ENCODE measurements at places on chromosomes 12 and 14.
A peak's percentile ranks its signal among the peaks of the same experiment; 100 is the strongest.

GRCh38 chr12:40313928-40314327, 89.1 kb downstream of the LRRK2 start:
- DNase-seq: no peak

DNA sequence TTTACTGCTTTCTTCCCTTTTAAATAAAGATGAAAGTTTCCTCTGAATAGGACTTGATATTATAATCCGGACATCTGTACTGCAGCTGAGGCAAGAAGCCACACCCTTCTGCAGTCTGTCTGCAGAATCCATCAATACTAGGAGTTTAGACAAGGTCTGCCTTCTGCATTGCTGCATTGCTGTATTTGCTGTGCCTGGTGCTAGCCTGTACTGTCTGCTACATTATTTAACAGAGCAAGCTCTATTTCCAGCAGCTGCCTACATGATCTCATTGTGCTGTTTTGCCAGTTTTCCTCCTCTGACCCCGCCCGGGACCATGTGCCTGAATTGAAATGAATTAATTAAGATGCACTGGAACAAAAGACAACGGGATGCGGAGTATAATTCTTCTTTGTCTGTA, 1.7 kb downstream of the TUBA1A start:
- no peak for DNase-seq

DNA sequence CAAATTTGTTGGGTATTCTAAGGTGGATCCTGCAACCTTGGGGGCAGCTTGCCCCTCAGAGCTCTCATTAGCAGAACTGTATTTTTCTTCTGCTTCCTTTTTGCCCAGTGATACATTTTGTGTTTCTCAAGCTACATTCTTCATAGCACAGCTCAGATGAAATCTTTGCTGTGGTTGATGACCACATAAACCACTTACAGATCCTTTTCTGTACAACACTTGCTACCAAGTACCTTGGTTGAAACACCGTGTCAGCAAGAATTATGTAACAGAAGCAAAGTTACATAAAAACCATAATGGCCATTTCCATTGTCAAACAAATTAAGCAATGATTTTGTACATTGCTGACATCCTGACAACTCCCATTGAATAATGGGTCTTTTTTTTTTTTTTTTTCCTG, 9.7 kb upstream of the PLBD1 start:
- peak; percentile 69 for DNase-seq

DNA sequence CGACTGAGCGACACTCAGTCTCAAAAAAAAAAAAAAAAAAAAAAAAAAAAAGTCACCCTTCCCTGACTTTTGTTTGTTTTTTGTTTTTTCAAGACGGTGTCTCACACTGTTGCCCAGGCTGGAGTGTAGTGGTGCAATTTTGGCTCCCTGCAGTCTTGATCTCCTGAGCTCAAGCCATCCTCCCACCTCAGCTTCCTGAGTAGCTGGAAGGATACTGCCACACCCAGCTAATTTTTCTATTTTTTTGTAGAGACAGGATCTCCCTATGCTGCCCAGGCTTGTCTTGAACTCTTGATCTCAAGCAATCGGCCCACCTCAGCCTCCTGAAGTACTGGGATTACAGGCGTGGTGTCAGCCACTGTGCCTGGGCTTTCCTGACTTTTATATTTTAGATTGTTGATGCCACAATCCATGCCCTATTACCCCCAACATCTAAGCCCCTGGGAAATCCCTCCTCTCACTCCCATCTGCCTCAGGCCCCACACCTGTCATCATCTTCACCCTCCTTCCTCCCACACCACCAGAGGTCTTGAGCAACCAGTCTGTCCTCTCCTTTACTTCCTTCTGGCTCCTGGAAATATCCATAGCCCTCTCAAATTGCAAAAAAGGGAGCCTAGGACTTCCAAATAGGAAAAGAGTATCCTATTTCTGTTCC, 7.8 kb downstream of the IKZF4 start:
- DNase-seq: no peak

DNA sequence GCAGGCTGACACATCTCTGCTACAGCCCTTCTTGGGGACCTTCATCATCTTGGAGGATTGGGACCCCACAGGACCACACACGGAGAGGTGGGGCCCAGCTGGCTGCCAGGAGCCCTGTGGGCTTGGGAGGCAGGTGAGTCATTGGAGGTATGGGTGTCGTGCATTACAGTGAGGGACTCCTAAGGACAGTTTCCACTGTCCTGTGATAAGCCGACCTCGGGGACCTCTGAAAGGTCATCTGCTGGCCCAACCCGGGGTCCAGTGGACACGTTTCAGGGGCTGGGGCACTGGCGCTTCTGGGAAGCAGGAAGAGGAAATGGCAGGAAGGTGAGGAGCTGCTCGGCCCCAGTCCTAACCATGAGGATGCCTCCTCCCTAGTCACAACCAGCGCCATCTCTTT, 238.0 kb downstream of the BCL11B start:
- no peak for DNase-seq

DNA sequence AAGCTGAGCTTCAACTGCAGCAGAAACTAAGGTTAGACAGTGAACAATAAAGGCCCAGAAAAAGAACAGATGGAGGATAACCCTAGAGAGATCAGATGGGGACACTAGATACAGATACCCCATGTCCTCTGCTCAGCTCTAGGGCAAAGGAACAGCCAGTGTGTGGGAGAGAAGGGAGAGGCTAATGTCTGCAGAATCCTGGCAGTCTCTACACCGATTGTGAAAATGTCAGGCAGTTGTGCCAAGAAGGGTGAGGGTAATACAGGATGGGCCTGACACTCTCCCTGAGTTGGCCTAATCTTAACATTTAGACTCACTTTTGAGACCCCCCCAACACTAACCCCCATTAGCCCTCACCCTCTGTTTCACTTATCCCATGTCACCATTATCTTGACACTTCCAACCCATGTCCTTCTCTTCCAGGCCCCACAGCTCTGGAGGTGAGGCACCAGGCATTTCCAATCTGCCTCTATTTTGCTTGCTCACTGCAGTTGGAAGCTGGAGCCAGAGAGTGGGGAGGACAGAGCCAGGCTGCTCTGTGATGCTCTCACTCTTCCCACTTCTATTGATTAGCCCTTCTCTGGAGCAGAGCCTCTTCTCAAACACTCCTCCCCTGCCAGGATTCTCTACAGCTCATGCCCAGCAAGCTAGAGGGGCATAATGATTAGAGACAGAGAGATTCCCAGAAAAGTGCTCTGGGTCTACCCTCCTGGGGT, 3.0 kb upstream of the BLOC1S1 start:
- DNase-seq: no peak

- DNase-seq: no peak
Measured at GRCh38 chr14:71523630-71524319, 408.5 kb upstream of the RGS6 start.

DNA sequence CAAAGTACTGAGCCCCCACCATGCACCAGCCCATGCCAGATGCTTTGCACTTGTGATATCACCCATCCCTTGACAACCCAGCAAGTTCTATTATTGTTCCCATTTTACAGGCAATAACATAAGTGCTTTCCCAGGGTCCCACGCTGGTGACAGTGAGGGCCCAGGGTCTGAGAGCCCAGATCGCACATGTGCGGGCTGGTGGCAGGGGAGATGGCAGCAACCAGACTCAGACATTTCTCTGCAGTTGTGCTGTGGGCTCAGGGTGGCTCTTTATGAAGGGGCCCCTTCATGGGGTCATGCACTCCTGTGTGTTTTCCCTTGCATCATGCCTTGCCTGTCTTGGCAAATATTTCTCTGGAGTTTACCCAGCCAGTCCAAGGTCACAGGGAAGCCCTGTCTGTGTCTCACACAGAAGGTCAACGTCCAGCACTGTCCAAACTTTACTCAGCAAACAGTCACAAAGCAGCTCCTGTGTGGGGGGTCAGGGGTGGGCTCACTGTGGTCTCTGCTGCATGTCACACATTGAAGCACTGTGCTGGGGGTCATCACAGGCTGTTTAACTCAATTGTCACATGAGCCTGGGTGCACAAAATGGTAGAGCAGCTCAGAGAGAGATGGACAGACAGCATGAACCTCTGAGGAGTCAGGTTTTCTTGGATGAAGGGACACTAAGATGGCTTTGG, 12.7 kb downstream of the SERPINA5 start:
- DNase-seq: no peak

DNA sequence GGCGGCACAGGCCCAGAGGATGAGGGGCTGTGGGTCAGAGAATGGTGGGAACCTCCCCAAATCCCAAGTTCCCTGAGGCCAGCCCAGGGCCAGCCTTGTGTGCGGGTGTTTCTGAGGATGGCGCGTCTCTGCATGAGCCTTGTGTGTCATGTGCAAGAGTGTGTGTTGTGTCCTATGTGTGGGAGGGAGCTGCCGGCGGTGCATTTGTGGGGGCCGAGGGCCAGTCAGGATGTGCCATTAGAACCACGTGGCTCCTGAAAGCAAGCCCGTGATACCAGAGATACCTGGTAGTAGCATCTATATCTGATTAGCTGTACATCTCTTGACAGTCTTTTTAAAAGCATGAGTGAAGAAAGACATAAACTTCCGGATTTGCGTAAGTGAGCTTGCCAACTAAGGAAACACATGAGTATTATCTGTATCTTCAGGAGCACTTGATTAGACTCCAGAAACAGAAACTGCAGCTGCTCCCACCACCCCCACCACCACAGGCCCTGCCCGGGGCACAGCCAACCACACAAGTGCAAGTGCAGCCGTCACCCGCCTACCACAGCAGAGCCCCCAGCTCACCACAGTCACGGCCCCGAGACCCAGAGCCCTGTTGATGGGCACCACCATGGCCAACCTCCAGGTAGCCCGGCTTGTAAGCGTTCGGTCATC, 19.2 kb downstream of the DDX51 start:
- DNase-seq: no peak

DNA sequence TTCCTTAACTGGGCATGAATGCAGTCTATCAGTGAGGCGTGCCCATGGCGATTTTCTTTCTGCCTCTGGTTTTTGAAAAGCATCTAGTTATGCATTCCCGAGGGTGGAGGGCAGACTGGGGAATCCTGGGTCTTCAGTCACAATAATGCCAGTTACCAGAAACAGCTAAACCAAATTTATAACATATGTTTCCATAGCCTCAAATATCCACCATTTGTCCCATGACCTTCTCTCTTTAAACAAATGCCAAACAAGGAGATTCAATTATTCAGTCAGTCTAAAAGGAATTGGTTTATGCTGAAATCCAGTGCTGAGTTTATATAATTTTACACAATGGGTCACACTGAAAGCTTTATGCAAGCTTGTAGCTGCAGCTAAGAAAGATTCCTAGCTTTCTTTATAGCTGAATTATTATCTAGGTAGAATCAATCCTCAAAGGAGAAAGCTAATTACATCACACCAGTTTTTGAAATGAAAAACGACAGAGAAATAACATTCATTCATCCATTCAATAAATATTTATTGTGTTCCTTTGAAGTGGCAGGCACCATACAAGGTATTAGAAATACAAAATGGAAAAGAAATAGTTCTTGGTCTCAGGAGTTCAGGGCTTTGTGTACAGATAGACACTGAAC, 131.3 kb upstream of the RAP1B start:
- DNase-seq: no peak

- peak; percentile 36 for DNase-seq
Measured at GRCh38 chr12:41636653-41637052, 448.5 kb downstream of the PDZRN4 start.

DNA sequence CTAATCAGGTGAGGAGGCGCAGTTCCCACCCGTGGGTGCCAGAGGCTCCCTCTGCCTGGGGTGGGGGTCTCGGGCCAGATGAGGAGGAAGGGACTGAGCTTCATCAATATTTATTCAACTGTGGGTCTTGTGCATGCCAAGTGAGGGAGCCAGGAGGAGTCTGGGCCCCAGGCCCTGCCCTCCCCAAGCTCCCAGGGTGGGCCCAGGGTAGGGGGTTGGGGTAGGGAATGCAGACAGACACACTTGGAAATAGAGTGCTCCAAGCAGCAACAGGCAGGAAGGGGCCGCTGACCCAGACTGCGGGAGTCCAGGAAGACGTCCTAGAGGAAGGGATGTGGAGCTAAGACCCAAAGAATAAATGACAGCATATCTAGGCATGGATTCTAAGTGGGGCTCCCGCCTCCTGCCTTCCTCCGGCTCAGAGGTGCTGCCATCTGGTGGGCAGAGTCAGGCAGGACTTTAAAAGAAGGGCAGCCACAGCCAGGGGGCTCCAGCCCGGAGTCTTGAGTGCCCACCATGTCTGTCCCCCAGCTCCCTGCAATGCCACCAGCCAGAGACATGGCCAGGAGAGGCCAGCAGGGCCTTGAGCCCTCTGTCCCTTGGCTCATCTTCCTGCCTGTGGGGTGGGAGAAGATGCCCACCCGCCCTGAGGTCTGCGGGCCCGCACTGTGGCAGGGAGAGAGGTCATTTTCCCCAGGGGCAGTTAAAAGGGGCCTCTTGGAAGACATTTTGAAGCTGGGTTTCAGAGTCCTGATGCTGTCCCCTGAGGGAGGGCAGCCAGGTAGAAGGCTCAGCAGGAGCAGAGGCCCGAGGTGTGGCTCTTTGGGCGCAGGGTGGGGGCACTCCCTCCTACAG, 70.1 kb downstream of the PHETA1 start:
- DNase-seq: peak; percentile 58

- no peak for DNase-seq
Measured at GRCh38 chr14:80110721-80111120, 100.6 kb downstream of the DIO2 start.

DNA sequence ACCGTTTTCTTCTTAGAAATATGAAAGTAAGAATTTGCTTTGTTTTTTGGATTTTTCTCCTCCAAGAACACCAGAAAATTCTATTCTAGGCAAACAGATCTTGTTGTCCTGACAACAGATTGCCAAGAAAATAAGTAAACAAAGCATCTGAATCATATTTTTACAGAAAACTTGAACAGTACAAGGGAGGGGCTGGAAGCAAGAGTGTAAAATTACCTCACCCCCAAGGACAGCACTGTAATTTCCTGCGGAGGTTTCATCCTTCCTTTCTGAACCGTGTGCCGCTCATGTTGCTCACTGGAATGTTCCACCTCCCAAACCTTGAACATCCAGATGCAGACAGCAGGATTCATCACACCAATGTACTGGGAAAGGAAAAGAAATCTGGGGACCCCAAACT, 5.4 kb upstream of the CAMKK2 start:
- DNase-seq: no peak

- no peak for DNase-seq
Measured at GRCh38 chr14:102238766-102239165, 66.2 kb downstream of the MOK start.

GRCh38 chr12:62907078-62907477, 27.9 kb downstream of the PPM1H start:
- no peak for DNase-seq

- DNase-seq: peak; percentile 36
Measured at GRCh38 chr14:99602054-99602787, 1.8 kb downstream of the CCDC85C start.

DNA sequence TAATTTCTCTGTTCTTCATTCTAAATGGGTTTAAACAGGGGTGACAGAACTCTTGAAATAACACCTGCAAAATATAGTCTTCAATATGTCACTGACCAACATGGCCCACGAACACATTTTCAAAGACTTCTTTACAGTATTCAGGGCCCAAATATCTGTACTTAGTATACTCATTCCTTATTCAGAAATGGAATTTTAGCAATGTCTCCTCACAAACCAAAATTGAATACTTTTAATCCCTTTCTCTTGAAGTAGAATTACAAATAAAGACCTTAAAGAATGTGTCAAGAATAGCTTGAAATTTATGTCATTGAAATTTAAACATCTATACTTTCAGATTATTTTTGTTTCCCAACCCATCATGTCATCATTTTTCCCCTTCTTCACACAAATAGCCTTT, 263.1 kb downstream of the LRIG3 start:
- DNase-seq: no peak

- no peak for DNase-seq
Measured at GRCh38 chr14:101819251-101819990, 57.9 kb downstream of the PPP2R5C start.

All from OCI-M1 (cell line).